ENCODE measurements at places on chromosomes 16 and 17.

GRCh38 chr17:65925606-65926307, 266.2 kb downstream of the CEP112 start:
- DNase-seq, result no peak

- no peak for DNase-seq
Measured at GRCh38 chr17:77441940-77442339, 301.2 kb downstream of the SEC14L1 start.

DNA sequence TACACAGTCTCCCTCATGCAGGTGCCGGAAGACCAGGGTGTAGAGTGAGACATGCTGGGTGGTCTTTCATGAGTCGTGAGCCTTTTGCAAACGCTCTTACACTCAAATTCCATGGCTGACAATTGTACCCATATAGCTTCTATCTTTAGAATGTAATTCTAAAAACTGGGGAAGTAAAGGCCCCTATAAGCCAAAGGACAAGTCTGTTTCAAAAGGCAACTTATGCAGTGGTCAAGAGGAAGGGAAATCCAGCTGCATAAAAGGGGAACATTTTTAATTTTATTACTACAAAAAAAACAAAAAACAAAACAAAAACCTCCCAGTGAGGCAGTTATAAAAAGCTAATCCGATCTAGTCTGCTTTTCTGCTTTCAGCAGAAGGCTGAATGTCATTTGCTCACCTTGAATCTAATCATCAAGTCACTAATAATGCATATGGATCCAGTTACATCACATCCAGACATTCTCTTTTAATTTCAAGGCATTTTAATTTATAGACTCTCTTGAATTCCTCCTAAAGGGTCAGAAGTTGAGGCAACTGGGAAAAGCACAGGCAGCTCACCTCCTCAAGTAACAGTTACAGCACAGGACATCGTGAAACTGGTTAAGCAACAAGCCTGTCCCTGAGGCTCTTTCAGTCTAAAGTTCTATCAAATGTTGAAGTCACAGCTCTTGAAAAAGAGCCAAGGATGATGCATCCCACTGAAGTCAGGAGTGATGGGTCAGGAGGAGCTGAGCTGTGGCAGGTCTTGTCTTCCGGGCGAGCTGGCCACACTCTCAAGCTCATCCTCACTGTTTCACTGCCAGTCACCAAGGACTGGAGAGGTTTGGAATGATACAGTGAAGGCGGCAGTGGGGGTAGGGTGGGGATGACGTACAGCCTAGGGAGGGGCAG, 99.7 kb downstream of the VPS53 start:
- DNase-seq, result no peak

- DNase-seq, result no peak
Measured at GRCh38 chr16:71676236-71676635, 48.3 kb downstream of the PHLPP2 start.

- DNase-seq, result no peak
Measured at GRCh38 chr17:17093764-17094163, 51.5 kb downstream of the MPRIP start.

GRCh38 chr16:1557576-1557975, 24.1 kb downstream of the TMEM204 start:
- no peak for DNase-seq

- DNase-seq, result no peak
Measured at GRCh38 chr17:63221939-63222338, 224.2 kb downstream of the CYB561 start.
